ENCODE measurements at places on chromosomes 3 and 15. TPM values are rescaled to one million over a fixed set of nuclear protein-coding genes. Genes with fewer than 3 reads are reported as not detected.

The A4GNT gene
- polyA plus RNA-seq = 0.21 TPM

The CLRN1 gene
- polyA plus RNA-seq = not detected

DNA sequence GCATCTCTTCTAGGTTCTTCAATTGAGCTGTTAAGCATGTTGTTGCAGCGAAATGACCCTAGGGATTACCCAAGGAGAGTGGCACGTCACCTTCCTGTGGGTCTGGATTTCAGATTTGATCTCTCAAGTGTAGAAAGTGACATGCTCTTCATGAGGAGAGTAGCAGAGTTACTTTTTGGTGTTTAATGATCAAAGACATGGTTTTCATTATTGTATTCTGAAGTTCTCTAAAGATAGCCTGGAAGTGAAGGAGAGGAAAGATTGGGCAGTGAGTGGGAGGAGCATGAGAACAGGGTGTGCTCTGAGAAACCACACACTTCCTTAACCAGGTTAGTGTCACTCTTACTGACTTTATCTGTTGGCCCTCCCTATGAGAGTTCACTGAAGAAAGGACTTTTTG is 153.6 kb downstream of the AKAP13 start:
- no peak for DNase-seq

GRCh38 chr3:119636249-119636648 is 24.1 kb downstream of the POPDC2 start:
- no peak for DNase-seq

- DNase-seq = peak; percentile 31
Observed at GRCh38 chr3:11060500-11061251, 68.1 kb downstream of the SLC6A1 start.
